Choroid plexus epithelial cell (primary cell): ENCODE measurements at places on chromosomes 4 and X.

DNA sequence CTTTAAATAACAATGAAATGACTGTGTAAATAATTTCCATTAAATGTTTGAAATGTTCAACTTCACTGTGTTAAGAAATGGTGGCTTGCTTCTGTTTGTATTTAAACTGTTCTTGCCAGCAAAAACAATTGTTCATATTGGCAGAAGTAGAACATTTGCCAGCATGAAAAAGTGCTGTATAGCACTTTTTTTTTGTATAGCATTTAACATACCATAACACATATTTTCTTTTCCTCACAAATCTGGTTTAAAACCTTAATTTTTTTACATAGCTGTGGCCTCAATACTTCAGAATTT lies 94.1 kb downstream of the COX18 start:
- DNase-seq = peak; percentile 52

- peak; percentile 94 for DNase-seq
Measured at GRCh38 chr4:184267673-184268583, 50.3 kb upstream of the ENPP6 start.

DNA sequence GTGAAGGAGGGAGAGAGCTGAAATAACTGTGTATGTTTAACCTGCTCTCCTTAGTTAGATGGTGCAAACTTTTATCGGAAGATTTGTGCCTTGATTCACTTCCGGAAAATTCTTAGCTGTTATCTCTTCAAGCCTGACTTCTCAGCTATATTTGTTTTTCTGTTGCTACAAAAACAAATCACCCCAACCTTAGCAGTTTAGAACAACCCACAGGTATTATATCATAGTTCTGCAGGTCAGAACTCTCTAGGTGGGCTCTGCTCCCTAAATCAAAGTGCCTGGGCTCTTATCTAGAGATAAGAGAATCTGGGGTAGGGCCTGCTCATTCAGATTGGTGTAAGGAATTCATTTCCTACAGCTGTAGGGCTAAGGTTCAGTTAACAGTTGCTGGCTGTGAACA lies 15.1 kb upstream of the CEP135 start:
- peak; percentile 20 for DNase-seq

GRCh38 chr4:181874602-181875001 lies 368.6 kb upstream of the TENM3 start:
- peak; percentile 14 for DNase-seq

DNA sequence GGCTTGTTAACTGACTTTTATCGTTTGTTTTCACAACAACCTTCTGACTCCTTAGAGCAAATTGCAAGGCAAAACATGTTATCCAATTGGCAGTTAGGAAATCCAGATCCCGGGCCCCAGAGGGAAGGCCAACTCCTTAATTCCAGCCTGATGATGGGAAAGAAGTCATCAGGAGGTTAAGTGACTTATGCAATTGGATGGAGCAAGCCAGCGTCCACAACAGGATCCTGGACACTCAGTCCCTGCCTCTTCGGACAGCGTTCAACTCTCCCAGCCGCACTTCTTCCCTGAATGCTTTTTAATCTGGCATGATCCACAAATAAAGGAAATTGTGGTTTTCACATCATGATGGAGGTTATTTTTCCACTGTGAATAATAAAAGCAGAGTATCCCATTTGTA lies 310.1 kb downstream of the RAB28 start:
- DNase-seq = no peak

- no peak for DNase-seq
Measured at GRCh38 chrX:7088968-7089615, 58.4 kb upstream of the STS start.

DNA sequence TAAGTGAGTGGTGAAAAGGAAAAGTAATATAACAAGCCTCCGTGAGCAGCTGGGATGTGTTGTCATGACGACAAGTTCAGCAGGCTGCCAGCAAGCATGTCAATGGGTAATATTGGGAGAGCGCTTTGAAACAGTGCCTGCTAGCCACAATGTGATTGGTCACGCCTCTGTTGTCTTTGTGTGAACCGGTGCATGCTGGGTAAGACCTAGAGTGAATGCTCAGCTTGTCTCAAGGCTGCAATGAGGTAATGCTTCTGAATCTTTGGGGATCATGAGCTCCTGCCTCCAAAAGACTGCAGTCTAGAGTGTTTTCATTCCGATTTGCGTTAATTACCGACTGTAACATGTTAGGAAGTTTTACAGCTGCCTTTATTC lies 54.9 kb downstream of the STOX2 start:
- peak; percentile 22 for DNase-seq
